ENCODE measurements at places on chromosomes 6 and 20. TPM values are rescaled to one million over a fixed set of nuclear protein-coding genes. Genes with fewer than 3 reads are reported as not detected.

Gene PROKR2
- total RNA-seq, result not detected

Gene SEMG1
- not detected for total RNA-seq

Gene OPRL1
- total RNA-seq, result 0.30 TPM

Gene MYO6
- total RNA-seq, result 9.4 TPM
